ENCODE measurements at places on chromosomes 12 and 14.

DNA sequence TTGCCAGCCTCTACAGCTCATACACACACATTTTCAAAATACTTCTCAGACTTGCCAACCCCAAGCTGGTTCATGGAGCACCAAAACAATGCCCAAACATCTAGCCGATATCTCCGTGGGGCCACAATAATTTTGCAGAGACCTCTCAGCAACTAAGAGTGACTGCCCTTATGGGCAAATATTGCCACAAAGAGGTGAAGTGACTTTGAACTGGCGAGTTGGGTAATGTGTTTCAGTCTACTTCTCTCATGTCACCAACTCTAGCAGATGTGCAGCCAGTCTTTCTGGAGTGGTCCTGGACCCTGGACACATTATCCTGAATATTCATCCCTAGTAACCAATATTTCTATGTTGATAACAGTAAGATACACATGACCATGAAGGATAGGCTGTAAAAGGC, 290.3 kb downstream of the EMP1 start:
- DNase-seq, result no peak

GRCh38 chr12:104577581-104577981, 120.8 kb downstream of the CHST11 start:
- DNase-seq, result no peak

- DNase-seq, result no peak
Measured at GRCh38 chr14:102469261-102469660, 40.3 kb downstream of the ANKRD9 start.

- DNase-seq, result no peak
Measured at GRCh38 chr12:58765653-58766512, 154.4 kb downstream of the LRIG3 start.

- DNase-seq, result no peak
Measured at GRCh38 chr14:35438910-35439713, 34.6 kb upstream of the NFKBIA start.

GRCh38 chr12:76878099-76878898, 520 bp downstream of the CSRP2 start:
- peak; percentile 48 for DNase-seq

DNA sequence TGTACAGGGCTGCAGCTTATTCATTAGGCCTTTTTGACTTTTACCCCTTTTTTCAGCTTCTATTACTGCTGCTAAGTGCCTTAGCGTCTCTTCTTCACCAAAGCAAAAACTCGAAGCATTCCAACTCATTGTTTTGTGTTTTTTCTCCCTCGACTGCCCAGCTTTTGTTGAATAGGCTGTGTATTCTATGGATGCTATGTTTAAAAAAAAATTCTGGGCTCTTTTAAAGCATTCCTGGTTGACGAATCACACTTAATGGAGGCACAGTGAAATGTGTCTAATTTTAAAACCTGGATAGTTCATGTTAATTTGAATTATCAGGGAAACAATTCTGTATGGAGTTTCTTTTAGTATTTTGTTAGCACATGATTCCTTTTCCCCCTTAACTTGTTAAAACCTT, 29.7 kb downstream of the KTN1 start:
- no peak for DNase-seq

- DNase-seq, result no peak
Measured at GRCh38 chr14:90444077-90444696, 47.4 kb downstream of the CALM1 start.

DNA sequence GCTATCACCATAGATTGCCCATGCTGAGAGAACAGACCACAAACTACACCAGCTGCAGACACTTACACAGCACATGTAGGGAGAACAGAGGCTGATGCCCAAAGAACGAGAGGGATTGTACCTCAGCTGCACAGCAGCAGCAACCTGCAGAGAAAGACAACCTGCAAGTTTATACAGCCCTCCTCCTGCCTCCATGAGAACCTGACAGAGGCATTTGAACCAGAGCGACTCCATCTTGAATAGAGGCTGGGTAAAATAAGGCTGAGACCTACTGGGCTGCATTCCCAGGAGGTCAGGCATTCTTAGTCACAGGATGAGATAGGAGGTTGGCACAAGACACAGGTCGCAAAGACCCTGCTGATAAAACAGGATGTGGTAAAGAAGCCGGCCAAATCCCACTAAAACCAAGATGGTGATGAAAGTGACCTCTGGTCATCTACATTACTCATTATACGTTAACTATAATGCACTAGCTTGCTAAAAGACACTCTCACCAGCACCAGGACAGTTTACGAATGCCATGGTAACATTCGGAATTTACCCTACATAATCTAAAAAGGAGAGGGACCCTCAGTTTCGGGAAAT, 262.4 kb upstream of the HMGA2 start:
- no peak for DNase-seq

- no peak for DNase-seq
Measured at GRCh38 chr12:64480148-64480547, 28.2 kb downstream of the TBK1 start.

DNA sequence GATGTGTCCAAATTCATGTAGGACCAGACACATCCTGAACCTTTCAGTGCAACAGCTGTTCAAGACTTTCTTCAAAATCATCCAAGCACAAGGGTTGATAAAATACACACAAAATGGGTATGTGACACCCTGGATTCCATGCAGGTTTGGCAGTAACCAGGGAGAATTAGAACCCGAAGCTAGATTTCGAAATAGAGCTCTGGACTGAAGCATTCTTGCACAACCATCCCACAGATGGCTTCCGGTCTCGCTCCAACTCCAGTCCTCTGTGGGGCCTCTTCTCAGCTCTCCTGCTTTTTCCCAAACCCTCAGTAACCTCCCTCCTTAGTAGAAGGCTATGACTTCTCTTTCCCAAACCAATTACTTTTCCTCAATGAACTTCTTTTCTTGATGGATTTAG, 171.3 kb downstream of the TTC7B start:
- no peak for DNase-seq

- no peak for DNase-seq
Measured at GRCh38 chr12:124616394-124617221, 49.2 kb upstream of the NCOR2 start.

DNA sequence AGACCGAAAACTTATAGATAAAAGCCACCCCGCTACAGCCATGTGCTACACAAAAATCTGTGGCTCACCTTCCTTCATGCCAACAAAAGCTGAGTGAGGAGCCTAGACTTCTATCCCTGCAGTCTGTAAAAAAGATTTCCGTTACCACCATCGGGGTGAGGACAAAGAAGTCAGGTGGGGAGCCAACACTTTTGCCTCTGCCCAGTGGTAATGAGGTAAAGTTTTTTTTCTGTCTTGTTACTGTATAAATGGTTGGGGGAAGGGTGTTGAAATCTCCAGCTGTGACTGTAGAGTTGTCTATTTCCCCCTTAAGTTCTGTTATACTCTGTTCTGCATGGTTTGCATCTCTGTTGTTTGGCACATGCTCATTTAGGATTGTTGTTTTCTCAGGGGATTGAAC, 707.8 kb downstream of the FLRT2 start:
- DNase-seq, result no peak

DNA sequence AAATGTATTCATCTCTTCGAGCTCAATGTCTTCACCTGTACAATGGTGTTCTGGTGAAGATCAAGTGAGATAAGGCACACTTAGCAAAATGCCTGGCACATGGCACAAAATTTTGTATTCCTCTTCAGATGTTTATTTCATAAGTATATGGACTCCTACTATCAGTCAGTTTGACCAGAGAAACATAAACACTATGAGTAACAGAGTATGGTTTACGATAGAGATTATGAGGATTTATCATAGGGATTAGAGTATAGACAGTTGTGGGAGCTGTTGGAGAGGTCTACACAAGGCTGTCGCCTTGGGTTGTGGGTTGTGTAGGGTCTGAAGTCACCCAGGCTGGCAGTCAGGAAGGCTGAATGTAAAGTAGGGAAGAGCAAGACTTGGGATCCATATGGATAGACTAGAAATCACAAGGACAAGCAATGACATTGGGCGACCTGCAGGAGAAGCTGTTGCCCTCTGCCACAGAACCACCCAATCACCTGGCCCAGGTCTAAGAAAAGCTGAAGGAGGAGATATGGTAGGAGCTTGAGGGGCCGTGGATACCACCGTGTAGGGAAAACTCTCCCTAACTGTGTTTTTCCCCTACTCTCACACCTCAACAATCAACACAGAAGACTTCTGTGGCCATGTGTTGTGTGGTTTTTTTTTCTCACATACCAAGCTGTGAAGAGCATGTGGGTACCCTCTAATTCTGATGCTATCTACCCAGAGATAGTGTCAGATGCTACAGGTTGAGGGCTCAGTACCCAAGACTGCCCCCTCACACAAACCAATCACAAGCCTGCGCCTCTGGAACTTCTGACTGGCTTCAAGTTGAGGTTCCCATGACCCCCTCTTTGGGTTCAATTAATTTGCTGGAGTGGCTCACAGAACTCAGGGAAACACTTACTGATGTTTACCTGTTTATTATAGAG, 27.2 kb upstream of the RESF1 start:
- DNase-seq, result no peak

- no peak for DNase-seq
Measured at GRCh38 chr12:1544996-1545700, 49.2 kb downstream of the FBXL14 start.

DNA sequence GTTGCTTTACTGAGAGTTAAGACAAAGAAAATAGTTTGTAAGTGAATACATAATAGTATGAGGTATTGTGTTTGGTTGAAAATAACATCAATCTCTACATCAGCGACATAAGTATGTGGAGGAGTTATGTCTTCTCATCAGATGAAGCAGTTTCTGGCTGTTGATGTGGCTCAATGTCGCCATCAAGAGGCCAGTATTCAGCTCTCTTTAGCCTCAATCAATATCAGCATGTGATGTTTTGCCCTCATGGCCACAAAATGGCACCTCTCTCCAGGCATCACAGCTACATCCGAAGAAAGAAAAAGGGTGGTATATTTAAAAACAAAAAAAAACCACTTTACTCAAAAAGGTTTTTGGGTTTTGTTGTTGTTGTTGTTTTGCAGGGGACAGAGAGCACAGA, 302.3 kb upstream of the TMEM132C start:
- no peak for DNase-seq

DNA sequence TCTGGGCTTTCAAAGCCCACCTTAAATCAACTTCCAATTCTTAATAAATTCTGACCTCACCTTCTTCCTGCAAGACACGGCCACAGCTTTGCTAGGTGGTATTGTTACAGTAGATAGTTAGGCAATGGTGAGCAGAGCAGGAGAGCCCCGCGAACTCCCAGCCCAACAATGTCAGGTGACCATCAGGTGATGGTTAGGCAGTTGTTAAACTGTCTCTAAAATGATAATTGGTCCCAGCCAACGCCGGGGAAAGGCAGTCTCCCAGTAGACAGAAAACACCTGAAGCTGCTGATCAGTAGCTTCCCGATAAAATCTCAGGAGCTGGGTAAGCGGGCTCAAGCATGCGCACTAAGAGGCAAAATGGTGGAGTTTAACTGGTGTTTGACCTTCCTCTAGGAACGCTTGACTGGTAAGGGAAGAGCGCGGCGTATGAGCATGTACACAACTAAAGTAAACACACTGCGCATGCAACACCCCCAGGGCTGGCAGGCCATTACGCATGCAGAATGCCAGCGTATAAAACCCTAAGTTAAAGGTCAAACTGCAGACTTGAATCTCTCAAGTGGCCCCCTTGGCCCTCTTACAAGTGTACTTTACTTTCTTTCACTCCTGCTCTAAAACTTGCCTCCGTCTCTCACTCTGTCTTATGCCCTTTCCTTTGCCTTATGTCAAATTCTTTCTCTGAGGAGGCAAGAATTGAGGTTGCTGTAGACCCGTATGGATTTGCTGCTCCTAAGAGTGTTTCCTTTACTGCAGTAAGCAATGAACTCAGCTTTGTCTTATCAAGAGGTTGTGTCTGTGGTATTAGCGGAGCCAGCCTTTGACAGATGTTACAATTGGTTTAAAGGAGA, 113.5 kb downstream of the C12orf75 start:
- DNase-seq, result no peak

DNA sequence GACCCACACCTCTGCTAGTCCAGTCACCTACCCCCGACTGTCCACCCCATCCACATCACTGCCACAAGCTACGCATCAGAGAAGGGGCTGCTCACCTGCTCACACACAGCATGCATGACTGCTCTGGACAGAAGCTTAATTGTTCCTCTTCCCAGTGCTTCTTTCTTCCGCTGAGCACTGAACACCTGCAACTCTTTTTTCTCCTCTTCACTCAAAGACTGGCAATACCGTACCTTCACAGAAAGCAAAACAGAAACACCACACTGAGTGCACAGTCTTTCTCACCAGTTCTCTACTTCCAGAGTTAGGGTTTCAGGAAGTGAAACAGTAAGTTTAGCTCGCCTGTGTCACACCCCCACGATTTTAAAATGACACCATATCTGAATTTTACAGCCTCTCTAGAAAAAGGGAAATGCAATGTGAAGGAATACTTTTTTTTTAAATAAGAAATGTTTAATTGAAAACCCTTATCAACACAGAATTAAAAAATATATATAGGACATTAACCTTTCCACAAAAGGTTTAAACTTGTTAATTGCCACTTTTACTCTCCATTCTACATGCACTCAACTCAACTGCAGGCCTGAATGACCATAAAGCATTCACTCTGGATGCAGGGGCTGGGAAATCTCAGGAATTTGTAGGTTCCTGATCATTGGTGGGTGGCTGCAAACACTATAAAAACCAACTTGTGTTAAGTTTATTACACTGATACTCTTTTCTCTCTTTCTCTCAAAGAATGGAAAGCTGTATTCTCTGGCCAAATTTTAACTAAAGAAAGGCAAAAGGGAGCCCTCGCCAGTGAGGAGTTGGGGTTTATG, 120.0 kb downstream of the PRICKLE1 start:
- no peak for DNase-seq

DNA sequence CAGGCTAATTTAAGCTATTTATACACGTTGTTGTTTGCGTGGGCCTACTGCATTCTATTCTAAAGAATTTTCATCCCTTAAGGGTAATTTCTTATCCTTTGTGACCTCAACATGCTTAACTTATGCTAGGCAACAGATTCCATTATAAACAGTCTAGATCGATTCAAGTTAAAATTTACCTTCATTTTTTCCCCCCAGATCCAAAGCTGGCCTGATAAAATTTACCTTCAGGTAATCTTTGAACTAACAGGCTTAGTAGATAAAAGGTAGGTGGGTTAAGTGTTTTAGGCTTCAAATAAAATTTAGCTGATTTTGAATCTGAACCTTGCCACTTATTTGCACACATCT, 389 bp upstream of the CCNB1IP1 start:
- no peak for DNase-seq

- DNase-seq, result no peak
Measured at GRCh38 chr12:131316388-131316787, 362.7 kb downstream of the ADGRD1 start.

GRCh38 chr12:126952096-126953007, 1314.6 kb upstream of the TMEM132C start:
- DNase-seq, result no peak

Measured in progenitor cell of endocrine pancreas (in vitro differentiated cells).